Memory B cell (primary cell): ENCODE measurements at places on chromosomes 7 and 10.
A peak's percentile ranks its signal among the peaks of the same experiment; 100 is the strongest.

- no peak for DNase-seq
- H3K4me3 ChIP-seq = no peak overlapping the region
- no peaks in the 10 kb centered on the region for H3K27me3 ChIP-seq
- H3K36me3 ChIP-seq = no peaks in the 10 kb centered on the region
- H3K4me1 ChIP-seq = no peaks in the 10 kb centered on the region
- H3K27ac ChIP-seq = no peak overlapping the region
These were observed 522.6 kb downstream of the DNAJB9 start for GRCh38 chr7:109092268-109092667.

GRCh38 chr7:32062150-32062549 is 8.1 kb downstream of the PDE1C start:
- DNase-seq = no peak
- no peak overlapping the region for H3K27ac ChIP-seq
- H3K36me3 ChIP-seq = no peaks in the 10 kb centered on the region
- no peaks in the 10 kb centered on the region for H3K4me1 ChIP-seq
- H3K27me3 ChIP-seq = peaks cover 1% of the 10 kb centered on the region

DNA sequence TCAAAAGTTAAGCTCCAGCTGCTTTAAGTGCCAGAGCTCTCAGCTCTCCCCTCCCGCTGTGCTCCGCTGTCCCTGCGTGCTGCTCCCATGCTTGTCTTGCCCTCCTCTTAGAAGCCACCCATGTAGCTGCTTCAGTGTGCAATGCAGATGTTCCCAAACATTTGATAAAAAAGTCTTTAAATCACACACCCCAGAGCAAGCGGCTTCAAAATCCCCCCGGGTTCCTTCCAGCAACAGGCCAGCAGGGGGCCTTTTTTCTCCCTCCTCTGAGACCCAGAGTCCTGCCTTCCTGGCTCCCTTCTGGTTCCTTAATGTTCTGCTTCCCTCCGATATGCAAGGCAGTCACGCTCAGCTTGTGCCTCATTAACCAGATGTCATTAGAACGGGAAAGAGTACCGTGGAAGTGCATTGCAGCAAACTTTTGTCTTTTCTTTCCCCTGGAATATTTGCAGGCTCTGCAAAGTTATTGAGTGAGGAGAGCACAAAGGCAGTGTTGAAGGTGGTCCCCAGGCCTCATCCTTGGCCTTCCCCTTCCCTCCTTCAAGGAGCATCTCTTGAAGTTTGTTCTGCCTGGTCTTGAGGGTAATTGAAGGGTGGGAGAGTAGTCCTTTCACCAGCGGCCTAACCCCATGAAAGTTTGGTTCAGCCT is 25.5 kb downstream of the LDB3 start:
- H3K36me3 ChIP-seq = no peaks in the 10 kb centered on the region
- no peak overlapping the region for H3K27ac ChIP-seq
- H3K27me3 ChIP-seq = peaks cover 1% of the 10 kb centered on the region
- DNase-seq = peak; percentile 22
- H3K4me3 ChIP-seq = no peak overlapping the region

- H3K27ac ChIP-seq = no peak overlapping the region
- H3K36me3 ChIP-seq = no peaks in the 10 kb centered on the region
- H3K27me3 ChIP-seq = peaks cover 16% of the 10 kb centered on the region
- DNase-seq = no peak
- no peaks in the 10 kb centered on the region for H3K4me1 ChIP-seq
These were observed 16.2 kb downstream of the CNNM1 start for GRCh38 chr10:99345350-99345749.

DNA sequence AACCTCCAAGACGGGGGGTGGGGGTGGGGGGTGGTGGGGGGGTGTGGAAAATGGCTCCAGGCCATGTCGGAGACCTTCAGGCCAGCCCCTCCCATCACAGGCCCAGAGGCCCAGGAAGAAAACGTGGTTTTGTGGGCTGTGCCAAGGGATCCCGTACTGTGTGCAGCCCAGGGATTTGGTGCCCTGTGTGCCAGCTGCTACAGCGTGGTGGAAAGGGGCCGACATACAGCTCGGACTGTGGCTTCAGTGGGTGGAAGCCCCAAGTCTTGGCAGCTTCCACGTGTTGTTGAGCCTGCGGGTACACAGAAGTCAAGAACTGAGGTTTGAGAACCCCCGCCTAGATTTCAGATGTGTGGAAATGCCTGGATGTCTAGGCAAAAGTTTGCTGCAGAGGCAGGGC is 259.7 kb downstream of the HGF start:
- H3K27me3 ChIP-seq = no peaks in the 10 kb centered on the region
- H3K27ac ChIP-seq = no peak overlapping the region
- H3K4me1 ChIP-seq = no peaks in the 10 kb centered on the region
- H3K4me3 ChIP-seq = no peak overlapping the region

GRCh38 chr10:74012480-74012879 is 14.6 kb downstream of the VCL start:
- no peaks in the 10 kb centered on the region for H3K27me3 ChIP-seq
- H3K4me1 ChIP-seq = peaks cover 24% of the 10 kb centered on the region
- peak overlapping the region; percentile 17 for H3K27ac ChIP-seq

DNA sequence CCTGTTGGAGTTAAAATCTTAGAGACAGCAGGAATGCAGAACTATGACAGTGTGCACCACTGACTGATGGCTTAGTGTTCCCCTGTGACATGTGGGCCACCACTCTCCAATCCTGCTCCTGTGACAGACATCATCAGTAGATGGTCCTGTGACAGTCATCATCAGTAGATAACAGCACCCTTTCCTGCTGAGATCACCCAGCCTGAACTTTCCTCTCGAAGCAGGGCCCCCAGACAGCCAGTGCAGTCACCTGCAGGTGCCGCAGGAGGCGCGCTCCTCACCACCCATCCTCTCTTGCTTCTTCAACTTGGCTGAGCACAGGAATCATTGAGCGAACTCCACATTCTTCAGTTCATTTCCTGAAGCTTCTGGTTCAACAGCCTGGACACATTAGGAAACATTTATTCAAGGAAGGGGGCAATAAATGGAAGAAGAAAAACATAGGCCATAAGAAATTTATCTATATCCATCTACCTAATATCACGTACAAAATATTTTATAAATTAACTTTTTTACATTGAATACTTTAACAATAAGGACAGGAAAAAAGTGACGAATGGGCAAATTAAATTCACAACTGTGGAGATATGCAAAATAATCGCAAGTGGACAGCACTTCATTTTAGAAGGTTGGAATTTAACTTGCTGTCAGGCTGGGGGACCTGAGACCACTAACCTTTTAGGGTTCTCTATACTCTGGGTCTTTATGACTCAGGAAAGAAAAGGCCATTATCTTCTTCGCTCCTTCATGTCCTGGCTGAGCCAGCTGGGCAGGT is 32.0 kb upstream of the MKI67 start:
- peaks cover 5% of the 10 kb centered on the region for H3K4me1 ChIP-seq
- H3K4me3 ChIP-seq = no peak overlapping the region
- peaks cover 12% of the 10 kb centered on the region for H3K27me3 ChIP-seq

DNA sequence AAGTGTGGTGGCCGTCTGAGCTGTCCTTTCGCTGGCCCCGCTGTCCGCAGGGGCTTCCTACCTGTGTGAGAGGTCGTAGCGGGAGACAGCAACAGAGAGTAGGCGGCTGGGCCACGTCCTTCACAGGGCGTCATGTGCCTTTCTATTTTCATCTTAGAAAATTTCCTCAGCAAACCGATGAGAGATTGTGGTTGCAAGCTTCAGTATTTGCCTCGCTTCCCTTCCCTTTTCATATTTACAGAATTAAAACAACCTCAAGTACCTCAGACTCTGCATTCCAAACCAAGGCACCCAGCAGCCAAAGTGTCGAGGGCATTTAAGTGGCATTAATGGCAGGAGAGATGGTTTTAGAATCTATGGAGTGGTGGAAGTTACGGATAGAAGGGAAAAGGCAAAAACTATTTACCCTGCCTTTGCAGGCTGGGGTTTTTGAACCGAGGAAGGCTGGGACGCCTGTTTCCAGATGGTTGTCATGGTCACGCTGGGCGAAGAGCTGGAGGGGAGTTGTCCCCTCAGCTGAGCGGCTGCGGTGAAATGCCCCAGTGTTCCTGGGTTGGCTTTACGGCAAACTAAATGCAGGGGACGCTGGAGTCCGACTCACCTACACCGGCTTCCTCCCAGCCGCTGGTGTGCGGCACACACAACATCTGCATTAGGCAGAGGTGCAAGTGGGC is 41.9 kb downstream of the WIPI2 start:
- H3K4me3 ChIP-seq = peak overlapping the region; percentile 78
- peaks cover 21% of the 10 kb centered on the region for H3K36me3 ChIP-seq
- peak; percentile 54 for DNase-seq
- H3K27ac ChIP-seq = peak overlapping the region; percentile 99
- H3K27me3 ChIP-seq = peaks cover 2% of the 10 kb centered on the region

DNA sequence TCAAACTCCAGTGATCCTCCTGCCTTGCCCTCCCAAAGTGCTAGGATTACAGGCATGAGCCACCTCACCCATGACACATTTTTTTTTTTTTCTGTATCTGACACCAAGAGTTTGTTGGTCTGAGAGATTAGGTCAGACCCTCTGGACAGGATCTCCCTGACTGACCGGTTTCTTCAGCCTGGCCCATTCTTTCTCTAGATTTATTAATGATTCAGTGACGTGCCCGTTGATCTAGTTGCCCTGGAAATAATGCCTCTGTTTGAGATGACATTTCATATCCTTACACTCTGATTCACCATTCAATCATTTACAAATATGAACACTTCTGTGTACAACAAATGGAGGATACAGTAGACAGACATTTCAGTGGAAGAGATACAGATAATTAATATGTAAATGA is 1.4 kb upstream of the ZNF212 start:
- H3K27ac ChIP-seq = peak overlapping the region; percentile 23
- no peak for DNase-seq
- peak overlapping the region; percentile 92 for H3K4me3 ChIP-seq
- peaks cover 6% of the 10 kb centered on the region for H3K36me3 ChIP-seq
- H3K4me1 ChIP-seq = peaks cover 14% of the 10 kb centered on the region

DNA sequence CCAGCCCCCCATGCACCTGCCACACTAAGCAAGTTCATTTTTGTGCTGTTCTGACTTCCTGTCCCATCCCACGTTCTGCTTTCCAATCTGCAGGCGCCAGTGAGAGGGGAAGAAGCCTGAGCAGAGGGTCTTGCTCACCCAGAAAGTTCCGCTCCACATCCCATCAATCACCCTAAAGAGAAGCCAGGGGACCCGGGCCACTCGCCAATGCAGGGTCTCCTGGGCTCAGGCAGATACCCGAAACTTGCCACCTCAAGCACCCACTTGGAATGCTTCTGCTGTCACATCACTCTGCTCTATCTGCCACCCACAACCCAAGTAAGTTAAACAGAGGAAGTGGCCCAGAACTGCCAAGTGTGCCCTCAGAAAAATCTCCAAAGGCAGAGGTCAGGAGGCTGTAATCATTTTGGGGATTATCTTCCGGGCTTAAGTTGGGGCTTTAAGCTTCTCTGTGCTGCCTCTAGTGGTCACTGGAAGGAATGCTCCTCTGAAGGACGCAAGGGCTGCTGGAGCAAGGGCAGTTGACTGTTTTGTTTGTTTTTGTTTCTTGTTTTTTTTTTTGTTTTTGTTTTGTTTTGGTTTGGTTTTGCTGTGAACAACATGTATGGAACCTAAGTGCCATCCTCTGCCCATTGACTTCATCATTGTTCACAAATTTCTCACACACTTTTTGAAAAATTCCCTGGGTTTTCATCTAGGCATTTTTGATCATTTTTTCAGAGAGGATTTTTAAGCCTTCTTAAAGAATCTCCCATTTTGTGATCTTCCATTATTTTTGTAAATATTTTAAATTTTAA is 25.5 kb downstream of the PRR15 start:
- peak; percentile 15 for DNase-seq
- H3K4me3 ChIP-seq = peak overlapping the region; percentile 57
- H3K27ac ChIP-seq = no peak overlapping the region
- no peaks in the 10 kb centered on the region for H3K27me3 ChIP-seq
- peaks cover 3% of the 10 kb centered on the region for H3K4me1 ChIP-seq

DNA sequence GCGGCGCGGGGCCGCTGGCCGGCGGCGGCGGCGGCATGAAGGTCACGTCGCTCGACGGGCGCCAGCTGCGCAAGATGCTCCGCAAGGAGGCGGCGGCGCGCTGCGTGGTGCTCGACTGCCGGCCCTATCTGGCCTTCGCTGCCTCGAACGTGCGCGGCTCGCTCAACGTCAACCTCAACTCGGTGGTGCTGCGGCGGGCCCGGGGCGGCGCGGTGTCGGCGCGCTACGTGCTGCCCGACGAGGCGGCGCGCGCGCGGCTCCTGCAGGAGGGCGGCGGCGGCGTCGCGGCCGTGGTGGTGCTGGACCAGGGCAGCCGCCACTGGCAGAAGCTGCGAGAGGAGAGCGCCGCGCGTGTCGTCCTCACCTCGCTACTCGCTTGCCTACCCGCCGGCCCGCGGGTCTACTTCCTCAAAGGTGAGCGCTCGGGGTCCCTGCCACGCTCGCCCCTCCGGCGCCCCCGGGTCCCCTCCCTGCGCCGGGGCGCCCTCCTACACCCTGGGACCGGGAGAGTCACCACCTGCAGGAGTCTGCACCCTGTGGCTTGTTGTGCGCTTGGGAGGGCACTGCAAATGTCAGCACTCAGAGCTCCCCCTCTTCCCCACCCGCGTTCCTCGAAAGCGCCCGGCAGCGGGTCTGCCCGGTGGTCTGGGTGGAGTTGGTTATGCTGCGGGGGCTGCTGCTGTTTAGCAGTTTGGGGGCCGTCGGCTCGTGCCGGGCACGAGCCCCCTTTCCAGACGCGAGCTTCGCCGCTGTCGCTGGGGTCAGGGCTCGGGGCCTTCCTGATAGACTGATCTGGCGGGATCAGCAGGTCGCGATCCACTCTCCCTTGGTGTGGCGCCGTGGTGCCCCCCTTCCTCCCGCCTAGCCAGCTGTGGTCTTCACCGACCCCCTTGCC is 627 bp downstream of the DUSP5 start:
- peak overlapping the region; percentile 91 for H3K4me3 ChIP-seq
- H3K36me3 ChIP-seq = no peaks in the 10 kb centered on the region
- H3K4me1 ChIP-seq = peaks cover 34% of the 10 kb centered on the region

- H3K27ac ChIP-seq = peak overlapping the region; percentile 92
- peak overlapping the region; percentile 96 for H3K4me3 ChIP-seq
- H3K36me3 ChIP-seq = peaks cover 5% of the 10 kb centered on the region
- H3K4me1 ChIP-seq = peaks cover 25% of the 10 kb centered on the region
- no peak for DNase-seq
- no peaks in the 10 kb centered on the region for H3K27me3 ChIP-seq
These were observed 882 bp upstream of the CHCHD1 start for GRCh38 chr10:73780966-73781365.

DNA sequence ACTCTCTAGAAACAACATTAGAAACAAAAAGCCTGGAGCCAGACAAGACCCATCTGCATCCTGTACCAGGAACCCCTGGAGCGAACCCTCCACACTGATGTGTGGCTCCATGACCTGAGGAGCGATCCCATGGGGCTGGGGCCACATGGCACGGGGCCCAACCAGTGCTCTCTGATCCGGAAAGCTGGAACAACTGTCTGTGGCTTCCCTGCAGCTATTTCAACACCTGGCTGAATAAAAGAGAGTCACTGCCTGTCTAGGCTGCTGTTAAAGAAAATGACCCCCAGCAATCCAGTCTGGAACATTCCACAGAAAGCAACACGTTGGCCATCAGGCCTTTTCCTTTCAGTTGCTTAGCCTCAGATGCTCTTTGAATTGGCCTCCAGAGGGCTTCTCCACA is 20.9 kb downstream of the UROS start:
- no peak for DNase-seq
- no peaks in the 10 kb centered on the region for H3K27me3 ChIP-seq
- H3K4me3 ChIP-seq = no peak overlapping the region
- H3K27ac ChIP-seq = no peak overlapping the region
- H3K36me3 ChIP-seq = peaks cover 22% of the 10 kb centered on the region
